ENCODE measurements at places on chromosomes 13 and 19.

DNA sequence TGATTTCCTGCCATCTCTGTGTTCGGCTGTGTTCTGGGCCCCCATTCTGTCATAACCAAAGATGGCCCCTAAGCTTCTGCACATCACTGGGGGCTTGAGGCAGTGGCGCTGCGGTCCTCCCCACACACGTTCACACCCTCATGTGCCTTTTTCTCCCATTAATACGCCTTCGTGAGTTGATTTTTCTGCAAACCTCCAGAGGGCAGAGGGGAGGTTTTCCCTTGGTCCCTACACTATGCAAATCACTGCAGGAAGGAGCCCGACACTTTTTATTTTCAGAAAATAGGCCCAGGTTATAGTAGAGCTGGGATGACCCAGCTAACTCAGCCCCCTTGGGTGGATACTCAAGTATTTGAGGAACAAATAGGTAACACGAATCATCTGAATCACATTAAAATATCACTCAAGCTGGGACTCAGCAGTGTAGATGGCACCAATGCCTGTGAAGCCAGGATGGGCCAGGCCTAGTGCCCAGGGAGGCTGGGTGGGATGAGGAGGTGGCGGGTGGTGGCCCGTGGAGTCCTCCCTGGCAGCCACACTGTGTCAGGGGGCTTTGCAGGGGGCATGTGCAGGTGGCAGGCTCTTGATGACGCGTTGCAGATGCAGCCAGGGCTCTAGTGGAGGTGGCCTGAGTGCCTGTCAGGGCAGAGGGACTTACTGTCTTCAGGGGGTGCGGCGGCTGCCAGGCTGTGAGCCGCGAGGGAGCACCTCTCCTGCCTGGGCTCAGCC lies 234.3 kb downstream of the TEX29 start:
- DNase-seq = no peak

DNA sequence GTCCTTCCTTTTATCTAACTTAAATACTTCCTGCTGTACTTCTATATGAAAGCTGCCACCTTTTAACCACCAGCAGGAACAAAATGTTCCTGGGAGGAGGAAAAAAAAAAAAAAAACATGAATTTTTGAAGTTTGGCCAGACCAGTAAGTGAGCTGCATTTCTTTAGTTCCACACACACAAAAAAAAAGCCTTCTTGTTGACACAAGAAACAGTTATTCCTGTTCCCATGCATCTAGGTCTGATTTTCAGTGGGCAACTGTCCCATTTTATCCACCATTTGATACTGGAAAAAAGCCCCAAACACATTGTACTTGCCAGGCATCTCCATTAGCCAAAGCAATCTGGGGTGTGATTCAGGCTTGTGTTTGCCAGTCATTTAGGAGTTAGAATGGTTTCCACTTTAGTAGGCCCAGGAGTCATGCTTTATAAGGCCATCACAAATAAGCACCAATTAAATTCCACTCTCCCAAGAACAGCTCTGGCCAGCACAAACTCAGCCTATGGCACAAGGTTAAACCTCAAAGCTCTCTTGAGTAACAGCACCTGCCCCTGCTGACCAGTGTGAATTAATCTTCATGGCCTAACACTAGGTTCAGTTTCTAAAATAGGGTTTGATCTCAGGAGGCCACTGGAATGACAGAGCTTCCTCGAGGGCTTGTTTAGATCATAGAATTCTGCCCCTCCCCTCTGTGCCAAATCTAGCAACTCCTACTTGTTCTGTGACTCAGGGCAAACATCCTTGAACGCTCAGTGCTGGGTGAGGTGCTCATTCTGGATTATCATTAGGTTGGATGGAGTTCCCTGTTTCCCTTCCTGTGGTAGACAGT lies 67.1 kb downstream of the NUFIP1 start:
- no peak for DNase-seq

GRCh38 chr13:38590796-38591507 lies 95.9 kb upstream of the FREM2 start:
- no peak for DNase-seq

DNA sequence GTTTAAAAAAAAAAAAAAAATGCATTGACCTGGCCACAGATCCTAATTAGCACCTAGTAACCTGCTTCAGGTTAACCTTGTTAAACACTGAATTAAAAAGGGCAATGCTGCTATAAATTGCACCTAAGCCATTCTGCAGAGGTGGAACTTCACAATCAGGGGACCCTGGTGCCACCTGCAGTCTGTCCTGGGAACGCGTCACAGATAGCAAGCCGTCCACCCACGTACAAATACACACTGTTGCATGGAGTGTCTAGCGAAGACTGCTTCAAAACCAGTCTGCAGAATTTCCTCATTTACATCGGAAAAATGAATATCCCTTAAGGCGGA lies 169.3 kb downstream of the COL4A1 start:
- no peak for DNase-seq
